ENCODE measurements at places on chromosomes 1 and 21.
A peak's percentile ranks its signal among the peaks of the same experiment; 100 is the strongest.

DNA sequence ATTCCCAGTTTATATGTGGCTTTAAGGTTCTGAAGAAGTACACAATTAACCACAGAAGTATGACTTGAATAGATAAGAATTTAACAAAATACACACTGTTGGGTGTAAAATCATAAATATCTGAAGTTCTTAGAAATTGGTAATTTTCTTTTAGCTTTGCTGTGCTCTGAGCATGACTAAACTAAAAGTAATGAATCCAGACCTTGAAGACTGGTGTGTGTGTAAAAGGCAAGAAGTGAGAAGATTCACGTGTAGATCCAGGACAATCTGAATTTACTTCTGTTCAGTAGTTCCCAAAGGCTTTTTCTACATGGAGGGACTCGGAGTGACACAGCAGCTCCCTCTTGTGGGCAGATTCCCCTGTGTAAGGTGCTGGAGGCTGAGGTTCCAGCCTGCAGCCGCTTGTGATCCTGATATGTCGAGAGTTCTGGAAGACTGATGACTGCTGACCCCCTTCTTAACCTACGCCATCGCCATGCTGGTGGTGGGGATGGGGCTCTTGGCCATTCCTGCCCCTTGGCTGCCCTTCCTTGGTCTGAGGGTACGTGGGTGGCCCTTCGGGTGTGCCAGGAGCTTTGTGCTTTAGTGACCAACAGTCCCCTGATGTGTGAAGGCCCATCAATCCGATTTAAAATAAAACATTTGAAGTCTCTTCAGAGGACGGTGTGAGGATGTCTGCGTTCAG, 62.7 kb downstream of the ADARB1 start:
- DNase-seq = peak; percentile 71

DNA sequence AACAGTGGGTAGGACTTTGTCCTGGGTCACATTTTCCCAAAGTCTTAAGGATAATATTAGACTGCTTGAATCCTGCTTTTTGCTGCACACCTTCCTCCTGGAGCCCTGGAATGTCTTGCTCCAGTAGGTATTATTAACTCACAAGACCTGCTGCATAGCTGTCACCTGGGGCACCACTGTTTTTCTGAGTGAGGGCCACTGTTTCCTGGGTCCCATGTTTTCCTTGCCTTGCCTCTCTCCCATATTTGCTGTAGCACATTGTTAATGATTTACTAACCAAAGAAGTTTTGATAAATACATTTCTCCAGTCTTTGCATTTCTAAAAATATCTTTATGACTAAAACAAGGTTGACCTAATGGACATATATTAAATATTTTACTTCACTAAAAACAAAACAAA, 22.5 kb upstream of the FCAMR start:
- DNase-seq = no peak

DNA sequence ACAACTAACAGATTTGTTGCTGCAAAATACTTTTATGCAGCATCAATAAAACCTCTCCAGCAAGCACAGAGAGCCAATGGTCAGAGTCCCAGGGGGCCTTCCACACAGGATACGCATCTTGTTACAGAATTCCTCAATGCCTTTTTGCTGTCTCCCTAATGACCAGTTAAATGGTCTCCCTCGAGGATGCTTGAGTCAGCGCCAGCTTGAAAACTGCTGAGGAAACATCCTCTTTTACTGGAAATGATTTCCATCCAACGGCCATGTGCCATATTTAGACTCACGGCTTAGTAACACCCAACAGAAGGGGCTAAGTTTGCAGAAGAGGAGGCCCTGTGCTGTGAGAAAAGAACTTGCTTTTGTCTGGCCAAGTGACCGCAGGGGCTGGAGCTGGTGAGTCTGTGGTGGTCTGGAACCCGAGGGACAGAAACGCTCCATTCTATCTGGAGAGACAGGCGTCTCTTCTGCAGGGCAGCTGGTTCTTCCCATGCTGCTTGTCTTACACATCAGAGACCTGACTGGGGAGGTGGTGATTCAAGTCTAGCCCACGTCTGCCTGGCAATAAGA, 496.4 kb downstream of the SETD4 start:
- DNase-seq = peak; percentile 99

GRCh38 chr1:2503554-2504224, 22.7 kb downstream of the PANK4 start:
- no peak for DNase-seq

- no peak for DNase-seq
Observed at GRCh38 chr1:156705918-156706656, 704 bp upstream of the CRABP2 start.

DNA sequence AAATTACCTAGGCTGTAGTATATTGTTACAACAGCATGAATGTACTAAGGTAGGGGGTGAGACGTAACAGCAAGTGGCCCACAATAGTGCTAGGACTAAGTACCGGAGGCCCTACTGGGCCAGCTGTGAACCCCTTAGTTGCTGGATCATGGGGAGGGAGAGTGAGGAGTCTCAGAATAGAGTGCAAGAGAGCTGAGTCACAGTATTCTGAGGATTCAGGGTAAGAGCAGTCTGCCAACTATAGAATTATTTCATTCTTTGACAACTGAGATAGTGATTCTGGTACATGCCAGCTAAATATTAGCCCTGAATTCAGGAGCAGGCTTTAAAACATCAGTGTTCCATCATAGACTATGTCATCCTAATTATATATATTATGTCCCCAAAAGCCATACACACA, 218.7 kb downstream of the TM2D1 start:
- no peak for DNase-seq

DNA sequence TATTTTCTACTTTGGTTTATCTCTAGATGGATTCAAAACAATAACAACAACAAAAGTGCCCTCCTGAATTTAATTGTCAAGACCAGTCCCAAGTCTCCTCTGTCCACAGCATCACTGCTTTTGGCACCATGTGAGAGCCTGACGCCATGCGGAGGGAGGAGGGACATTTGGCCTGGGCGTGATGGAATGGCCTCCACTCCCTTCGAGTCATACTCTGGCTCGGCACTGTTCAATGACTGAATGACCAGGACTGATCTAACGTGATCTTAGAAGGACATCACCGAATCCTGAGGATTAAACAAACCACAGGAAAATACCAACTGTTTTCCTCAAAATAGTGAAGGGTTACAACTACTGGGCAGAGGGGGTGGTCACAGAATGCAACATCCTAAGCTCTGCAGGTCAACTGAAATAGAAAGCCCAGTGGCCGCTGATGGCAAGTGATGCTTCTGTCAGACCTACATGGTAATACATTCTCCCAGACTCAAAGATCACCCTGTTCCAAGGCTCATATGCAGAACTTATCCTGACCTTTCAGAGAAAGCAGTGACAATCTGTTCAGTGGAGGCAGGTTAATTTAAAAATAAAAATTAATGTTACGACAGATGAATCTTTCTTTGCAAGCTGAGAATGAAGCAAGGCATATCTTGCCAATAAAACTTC, 19.1 kb downstream of the SRSF4 start:
- DNase-seq = no peak

DNA sequence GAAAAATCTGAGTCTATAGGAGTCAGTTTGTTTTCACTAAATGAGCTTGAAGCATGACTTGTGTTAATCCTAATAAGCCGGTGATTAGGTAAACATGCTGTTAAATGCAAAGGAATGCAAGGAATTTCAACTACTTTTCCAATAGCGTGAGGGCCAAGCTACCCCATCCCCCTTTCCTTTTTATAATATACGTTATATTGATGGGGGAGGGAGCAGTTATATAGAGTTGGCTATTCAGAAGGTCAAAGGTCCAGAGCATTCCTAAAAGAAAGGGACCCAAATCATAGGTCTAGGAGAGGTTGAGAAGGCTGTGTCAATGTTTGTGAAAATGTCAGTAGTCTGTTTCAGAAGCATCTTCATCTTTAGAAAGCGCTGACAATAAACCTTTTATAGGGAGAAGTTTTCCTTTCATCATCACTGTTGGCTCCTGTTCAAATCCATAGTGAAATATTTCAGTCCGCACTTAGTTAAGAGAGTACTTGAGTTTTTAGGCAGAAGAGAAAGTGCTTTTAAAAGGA, 3.8 kb downstream of the CCN1 start:
- peak; percentile 88 for DNase-seq

DNA sequence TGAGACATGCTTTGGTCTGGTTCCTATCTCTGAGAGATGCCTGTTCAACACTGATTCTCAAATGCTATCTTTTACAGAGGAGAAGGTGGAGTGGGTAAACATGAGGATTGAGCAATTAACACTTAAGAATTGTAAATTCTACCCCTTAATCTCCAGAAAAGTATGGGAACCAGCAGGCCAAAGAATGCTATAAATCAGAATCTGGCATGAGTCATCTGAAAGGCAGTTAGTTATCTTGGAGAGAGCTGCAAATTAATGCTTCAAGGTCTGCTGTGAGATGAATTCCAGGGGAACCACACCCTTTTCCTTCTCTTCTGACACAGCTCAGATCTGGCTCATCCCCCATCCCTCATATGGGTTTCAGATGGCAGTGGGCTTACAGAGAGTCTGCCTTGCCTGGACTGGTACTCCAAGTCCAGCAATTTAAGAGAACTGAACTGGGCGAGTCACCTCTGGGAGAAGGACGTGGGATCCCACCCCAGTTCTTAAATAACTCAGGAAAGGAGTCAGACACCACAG, 5.2 kb downstream of the S100A10 start:
- DNase-seq = peak; percentile 87

- no peak for DNase-seq
Observed at GRCh38 chr1:181583598-181583997, 100.3 kb downstream of the CACNA1E start.

DNA sequence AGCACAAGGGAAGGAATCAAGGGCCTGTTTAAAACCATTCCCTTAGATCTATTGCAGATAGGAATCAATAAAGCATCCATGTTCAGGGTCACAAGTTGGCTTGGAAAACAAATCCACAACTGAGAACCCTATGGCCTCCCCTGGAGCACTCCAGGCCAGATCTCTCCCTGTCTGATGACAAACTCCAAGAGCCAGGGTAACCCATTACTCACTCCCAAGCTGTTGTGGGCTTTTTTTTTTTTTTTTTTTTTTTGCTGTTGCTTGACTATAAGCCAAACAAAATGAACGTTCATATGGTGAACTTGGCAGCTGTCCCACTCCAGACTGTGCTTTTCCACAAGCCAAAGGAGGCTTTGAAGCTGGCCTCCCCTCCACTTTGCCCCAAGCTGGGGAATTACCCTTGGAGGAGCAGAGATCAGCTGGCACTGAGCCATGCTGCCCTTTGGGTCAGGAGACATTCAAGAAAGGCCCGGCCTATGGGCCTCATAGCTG, 35.7 kb upstream of the VAV3 start:
- DNase-seq = peak; percentile 64

GRCh38 chr1:60990714-60991090, 91.7 kb upstream of the NFIA start:
- DNase-seq = no peak

- DNase-seq = no peak
Observed at GRCh38 chr1:207925210-207925609, 14.3 kb upstream of the CD34 start.

DNA sequence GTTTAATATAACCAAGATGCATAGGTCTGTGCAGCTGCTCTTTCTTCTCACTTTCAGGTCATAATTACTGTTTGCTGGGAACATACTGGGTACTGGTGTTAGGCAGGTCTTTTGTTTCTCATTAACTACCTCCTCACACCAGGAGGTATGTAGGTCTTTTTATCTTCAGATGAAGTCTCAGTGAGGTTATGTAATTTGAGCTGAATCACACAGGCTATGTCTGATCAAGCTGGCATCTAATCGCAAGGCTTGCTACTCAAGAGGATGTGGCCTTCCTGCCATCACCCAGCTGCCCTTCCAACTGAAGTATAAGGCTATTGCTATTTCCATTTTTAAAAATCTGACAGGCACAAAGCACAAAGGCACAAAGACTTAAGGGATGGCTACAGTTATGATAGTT, 96.4 kb downstream of the RUNX1 start:
- no peak for DNase-seq
